Osteocyte (in vitro differentiated cells): ENCODE measurements at places on chromosomes 16 and 17.

DNA sequence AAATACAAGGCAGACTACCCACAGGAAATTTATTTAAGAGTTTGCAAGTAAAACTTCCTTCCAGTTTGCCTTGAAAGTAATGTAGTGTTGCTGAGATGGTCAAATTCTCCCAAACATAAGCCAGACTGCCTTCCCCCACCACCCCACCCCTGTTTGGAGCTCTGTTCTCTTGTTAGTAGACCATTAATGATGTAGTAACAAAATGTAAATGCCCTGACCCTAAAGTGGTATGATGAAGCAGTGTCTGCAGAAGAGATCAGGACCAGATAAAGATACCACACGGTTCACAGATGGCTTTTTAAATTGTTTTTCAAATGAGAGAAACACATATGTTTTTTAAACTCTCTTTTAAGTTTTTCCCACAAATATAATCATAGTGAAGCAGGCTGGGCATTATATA lies 136.4 kb upstream of the TMEM97 start:
- DNase-seq = no peak

DNA sequence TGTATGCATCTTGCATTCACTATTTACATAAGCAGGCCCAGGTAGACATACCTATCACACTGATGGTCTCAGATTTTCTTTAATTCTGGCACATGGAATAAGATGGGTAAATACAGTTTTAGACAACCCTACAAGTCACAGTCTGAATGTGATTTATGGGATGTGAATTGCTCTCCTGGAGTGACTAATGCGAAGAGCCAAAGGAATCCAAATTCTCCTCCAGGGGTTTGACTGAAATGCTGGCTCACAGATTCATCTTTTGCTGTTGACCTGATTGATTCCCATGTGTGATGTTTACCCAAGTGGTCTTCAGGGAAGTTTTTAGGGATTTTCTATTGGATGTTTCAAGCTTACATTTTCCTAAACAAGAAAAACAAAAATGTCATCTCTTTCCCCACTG lies 277.9 kb upstream of the MON1B start:
- DNase-seq = no peak

GRCh38 chr17:65074778-65075250 lies 18.3 kb upstream of the GNA13 start:
- DNase-seq = no peak

DNA sequence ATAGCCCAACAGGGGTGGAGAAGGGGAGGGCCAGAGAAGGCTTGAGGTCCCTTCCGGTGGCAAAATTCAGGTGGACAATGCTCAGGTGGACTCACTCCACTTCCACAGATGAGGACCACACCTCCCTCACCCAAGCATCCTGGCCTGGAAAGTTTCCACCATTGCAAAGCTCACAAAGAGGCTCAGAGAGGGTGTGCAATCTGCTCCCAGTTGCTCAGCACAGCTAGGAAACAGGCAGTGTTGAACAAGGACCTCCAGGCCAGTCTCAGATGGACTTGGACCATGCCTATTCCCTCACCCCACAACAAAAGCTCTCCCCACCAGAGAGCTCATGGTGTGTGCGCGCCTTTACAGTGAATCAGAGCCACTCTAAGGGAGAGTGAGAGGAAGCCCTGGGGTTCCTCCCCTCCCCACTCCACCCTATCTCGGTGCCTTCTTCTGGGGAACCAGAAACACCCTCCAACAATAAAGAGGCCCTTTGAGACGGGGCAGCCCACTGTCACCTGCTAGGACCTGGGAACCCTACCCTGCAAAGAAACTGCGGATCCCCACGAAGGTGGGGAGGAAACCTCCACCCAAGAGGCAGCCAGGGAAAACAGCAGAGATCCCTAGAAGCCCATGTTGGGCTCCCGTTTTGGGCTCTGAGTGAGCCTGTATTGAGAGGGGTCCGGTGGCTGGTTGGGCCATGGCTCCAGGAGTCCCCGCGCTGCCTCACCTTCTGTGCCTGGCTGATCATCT lies 1.6 kb downstream of the FAM83G start:
- no peak for DNase-seq

- no peak for DNase-seq
Observed at GRCh38 chr16:78916928-78917545, 683.5 kb downstream of the MAF start.

DNA sequence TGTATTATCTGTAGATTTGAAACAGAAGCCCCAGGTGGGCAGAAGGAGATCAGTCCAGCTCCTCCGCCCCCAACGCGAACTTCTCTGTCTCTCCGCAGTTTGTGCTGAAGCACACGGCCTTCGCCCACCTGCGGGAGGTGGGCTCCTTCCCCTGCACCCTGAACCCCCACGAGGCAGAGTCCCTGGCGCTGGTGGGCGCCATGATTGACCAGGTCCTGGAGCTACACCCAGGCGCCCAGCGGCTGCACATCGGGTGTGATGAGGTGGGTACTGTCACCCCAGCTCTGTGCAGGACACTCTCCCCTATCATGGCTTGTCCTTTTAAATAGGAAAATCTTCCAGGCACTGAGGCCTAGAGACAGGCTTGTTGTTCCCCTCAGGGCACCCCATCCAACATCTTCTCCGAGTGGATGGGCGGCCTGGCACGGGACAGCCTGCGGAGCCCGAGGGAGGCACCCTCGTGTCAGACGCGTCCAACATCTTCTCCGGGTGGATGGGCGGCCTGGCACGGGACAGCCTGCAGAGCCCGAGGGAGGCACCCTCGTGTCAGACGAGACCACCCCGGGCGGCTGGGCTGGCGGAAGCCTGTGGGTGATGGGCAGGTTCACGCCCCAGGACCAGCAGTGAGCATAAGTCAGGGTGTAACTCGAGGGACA lies 15.3 kb upstream of the OGFOD3 start:
- DNase-seq = no peak

DNA sequence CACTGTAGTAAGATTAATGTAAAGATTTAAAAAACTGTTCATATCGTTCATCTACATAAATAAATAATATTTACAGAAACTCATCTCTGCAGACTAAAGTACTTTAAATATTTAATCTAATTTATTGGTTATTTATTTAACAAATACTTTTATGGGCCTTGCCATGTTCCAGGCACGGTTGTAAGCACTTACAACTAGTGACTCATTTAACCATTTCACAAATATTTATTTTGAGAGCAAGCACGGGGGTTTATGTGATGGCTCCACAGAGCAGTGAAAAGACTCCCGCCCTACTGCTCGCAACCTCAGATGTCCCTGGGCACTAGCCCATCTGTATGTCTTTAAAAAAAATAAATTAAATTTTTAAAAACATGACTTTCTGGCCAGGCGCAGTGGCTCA lies 575.9 kb downstream of the WWOX start:
- no peak for DNase-seq

DNA sequence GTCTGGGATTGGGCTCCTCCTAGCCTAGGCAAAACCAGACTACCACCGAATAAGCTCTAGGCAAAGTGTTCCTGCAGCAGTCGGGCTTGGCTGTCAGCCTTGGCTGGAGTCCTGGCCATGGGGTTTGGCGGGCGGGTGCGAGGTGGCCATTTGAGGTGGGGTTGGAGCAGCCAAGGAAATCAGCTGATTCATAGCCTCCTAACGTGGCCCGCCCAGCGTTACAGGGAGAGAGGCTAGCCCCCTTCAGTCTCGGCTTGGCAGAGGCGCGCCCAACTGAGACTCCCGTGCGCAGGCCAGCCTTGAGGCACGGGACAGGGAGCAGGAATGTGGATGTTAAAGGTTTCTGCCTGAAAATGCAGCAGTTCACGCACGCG lies 1.9 kb downstream of the PMP22 start:
- DNase-seq = peak; percentile 90

- DNase-seq = peak; percentile 60
Observed at GRCh38 chr16:15482068-15482747, 47.8 kb downstream of the BMERB1 start.

GRCh38 chr17:41681776-41682175 lies 6.9 kb upstream of the EIF1 start:
- no peak for DNase-seq

GRCh38 chr17:43676471-43676870 lies 14.7 kb upstream of the MEOX1 start:
- DNase-seq = no peak

DNA sequence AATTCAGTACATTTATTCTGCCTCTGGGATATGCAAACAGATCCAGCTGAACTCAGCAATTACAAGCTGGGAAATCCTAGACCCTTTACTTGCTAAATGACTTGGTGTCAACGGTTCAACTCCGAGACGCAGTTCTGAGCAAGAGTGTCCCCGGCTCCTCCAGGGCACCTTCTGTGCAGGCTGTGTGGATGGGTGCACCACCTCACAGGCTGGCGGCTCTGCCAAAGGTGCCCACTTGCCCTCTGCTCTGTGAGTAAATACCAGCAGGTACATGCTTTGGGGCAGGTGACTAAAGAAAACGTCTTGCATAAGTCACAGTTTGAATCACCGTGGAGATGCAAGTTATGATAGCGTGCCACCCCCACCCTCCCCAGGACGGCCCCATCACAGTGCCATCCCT lies 23.3 kb downstream of the MAP1LC3B start:
- DNase-seq = no peak

- no peak for DNase-seq
Observed at GRCh38 chr17:77297693-77298666, 157.2 kb downstream of the SEC14L1 start.

GRCh38 chr17:38417210-38417951 lies 10.9 kb upstream of the ARHGAP23 start:
- no peak for DNase-seq

DNA sequence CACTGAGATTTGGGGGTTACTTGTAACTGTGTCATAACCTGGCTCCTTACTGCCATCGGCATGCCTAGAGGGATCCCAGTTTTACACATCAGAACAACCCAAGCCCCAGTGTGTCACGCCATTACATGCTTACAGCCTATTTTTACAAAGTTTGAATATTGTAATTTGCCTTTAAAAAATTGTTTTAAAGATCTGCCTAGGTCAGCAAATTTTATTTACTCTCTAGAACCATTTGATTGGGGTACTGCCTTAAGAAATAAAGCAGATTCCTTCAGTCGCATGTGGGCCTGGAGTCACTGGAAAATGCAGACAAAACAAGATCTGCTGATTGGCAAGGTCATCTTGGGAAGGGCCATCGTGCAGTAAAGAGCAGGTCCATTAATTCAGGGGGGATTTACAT lies 566.9 kb downstream of the WWOX start:
- DNase-seq = no peak

DNA sequence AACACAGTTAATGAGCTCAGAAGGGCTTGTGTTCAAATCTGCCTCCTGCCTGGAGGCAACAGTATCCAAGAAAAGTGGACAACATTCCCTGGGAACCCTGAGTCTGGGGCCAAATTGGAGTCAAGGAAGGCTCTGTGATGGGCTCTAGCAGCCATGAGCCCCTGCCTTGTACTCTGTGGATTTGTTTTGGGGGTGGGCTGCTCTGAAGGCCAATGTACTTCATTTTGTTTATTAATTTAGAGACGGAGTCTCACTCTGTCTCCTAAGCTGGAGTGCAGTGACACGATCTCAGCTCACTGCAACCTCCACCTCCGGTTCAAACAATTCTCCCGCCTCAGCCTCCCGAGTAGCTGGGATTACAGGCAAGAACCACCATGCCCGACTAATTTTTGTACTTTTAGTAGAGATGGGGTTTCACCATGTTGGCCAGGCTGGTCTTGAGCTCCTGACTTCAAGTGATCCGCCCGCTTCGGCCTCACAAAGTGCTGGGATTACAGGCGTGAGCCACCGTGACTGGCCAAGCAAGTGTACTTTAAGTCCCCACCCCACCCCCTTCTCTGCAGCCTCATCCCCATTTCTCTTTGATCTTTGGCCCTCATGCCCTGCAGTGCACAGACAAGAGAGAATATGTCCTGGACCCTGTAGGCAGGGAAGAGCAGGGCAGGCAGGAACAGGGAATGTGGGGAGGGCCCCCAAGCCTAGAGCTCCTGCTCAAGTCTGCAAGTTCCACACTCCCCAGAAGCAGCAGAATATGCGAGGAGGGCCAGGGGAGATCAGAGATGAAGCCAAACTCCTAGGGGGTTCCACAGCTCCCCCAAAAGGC lies 2.7 kb upstream of the GIP start:
- no peak for DNase-seq

DNA sequence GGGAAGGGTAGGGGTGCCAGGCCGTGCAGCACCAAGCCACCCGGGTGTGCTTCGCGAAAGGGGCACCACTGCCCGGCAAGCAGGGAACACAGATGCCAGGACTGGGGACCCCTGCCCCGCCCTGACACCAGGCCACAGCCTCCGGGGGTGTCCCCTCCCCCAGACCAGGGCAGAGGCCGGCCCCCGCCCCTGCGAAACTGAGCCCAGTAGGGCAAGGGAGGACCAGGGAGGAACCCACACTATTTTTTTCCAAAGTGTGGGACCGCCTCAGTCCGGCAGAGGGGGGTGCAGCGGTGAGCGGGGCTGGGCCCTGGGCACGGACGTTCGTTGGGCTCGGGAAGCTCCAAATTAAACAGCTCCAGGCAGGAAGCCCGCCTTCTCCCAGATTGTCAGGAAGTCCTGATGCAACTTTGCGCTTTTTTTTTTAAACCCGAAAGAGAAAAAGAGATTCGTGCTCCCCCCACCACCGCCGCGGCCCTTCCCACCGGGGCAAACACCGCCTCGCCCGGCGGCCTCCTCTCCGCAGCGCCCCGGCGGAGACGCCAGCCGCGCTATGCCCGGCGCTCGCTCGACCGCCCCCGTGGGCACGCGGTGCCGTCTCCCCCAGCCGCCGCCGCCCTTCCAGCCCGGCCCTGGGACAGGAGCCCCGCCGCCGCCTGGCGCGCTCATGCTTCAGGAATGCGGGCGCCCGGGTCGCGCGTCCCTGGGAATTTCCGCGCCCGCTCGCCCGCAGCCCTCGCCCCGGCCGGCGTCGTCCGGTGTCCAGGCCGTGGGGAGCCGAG lies 755 bp downstream of the PIEZO1 start:
- no peak for DNase-seq

- DNase-seq = no peak
Observed at GRCh38 chr16:78684030-78684611, 584.7 kb downstream of the WWOX start.

DNA sequence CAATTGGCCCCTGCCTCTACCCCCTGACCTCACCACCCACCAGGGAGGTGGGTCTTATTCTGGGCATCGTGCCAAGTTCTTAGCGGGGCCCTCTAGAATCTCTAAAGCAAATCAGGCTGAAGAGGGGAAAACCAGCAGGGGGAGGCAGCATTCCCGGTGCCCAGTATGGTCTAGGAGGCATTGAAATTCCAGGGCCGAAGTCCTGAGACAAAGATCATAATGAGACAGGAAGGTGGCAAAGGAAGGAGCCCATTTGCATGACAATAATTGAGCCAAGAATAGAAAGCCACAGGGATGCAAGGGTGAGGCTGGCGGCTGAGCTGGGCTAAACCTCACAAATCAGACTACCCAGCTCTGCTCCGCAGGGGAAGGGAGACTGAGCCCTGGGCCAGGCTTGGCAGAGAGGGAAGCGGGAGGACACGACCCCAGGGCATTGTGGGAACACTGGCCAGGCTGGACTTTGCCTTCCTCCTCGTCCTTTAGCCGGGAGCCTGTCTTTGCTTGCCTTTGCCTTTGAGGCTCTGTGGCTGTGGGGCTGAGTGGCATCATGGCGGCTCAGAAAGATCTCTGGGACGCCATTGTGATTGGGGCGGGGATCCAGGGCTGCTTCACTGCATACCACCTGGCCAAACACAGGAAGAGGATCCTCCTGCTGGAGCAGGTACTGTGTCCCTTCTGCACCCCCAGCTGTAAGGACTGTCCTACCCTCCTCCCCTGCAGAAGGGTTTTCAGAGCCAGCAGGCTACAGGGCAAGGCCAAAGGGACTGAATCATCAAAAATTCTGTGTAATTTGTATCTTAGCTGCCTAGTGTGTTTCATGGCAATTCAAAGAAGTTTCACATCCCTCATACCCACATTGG lies at the start of gene PIPOX:
PIPOX (plus strand) TSS at position 463 of the 860 bp plus-strand sequence; CDS start at position 548, 85 bp downstream.
- DNase-seq = no peak

GRCh38 chr17:12431188-12431587 lies 234.5 kb upstream of the MYOCD start:
- no peak for DNase-seq
